ENCODE measurements at places on chromosomes 7 and 10. TPM values are rescaled to one million over a fixed set of nuclear protein-coding genes. Genes with fewer than 3 reads are reported as not detected.

Gene PRR15
- 11.7 TPM for total RNA-seq

Gene RNLS
- total RNA-seq: 17.2 TPM

Gene FAS
- 10.9 TPM for total RNA-seq

Gene ITPRID1
- total RNA-seq: not detected

Gene TTYH3
- 156 TPM for total RNA-seq

Gene TRA2A
- total RNA-seq: 19.6 TPM

Gene WDFY4
- not detected for total RNA-seq

Gene MRLN
- not detected for total RNA-seq

Gene PTPRE
- total RNA-seq: 5.2 TPM

Gene CCL24
- not detected for total RNA-seq

Gene CFAP46
- total RNA-seq: 2.3 TPM

Gene EIF3B
- 107 TPM for total RNA-seq

Gene ABCB4
- 2.9 TPM for total RNA-seq

Gene AKR1C8
- not detected for total RNA-seq

Gene AKR1C4
- total RNA-seq: not detected

Gene IDI2
- not detected for total RNA-seq

Gene VWA2
- total RNA-seq: not detected
